Motor neuron (in vitro differentiated cells): ENCODE measurements at places on chromosomes 13 and 19.

- ATAC-seq = no peak
Observed at GRCh38 chr13:40897053-40897452, 107.6 kb downstream of the SLC25A15 start.

GRCh38 chr13:105573136-105573535 lies 962.3 kb downstream of the EFNB2 start:
- peak; percentile 68 for ATAC-seq

- ATAC-seq = no peak
Observed at GRCh38 chr19:34493038-34493648, 11.6 kb downstream of the WTIP start.

- ATAC-seq = no peak
Observed at GRCh38 chr13:76944456-76944855, 3.9 kb upstream of the ACOD1 start.

DNA sequence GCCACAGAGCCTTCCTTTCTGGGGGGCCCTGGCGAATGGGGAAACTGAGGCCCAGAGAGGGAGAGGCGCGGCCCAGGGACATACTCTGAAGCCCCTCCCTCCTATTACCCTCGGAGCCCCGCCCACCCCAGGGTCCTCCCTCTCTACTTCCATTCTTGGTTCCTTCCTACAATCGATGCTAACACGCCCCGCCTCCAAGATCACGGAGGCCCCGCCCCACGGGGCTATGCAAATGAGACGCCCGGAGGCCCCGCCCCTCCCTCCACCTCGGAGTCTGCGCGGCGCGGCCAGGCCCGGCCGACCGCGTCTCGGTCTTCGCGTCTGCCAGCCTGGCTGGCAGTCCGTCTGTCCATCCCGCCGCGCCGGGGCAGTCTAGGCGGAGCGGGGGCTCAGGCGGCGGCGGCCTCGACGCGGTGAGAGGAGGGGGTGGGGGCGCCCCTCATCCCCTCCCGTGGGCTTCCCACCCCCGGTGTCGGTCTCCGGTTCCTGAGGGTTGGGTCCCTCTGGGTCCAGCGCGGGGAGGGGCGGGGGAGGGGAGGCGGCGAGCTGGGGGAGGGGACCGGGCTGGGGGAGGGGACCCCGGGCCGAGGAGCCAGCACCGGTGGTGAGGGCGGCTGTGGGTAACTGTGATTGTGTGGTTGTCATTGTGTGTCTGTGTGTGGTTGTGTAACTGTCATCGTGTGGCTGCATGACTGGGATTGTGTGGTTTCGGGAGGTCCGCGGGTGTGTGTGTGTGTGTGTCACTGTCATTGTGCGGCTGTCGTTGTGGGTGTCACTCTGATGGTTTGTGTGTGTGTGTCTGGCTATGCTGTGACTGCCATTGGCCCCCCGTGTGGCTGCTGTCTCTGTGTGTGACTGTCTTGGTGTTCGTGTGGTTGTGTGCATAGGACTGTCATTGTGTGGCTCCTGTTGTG lies at the start of gene PLPPR2:
TSS of gene PLPPR2 (plus strand) at position 273 of the 914 bp plus-strand sequence. CDS start 2,242 bp downstream, outside the sequence.
- ATAC-seq = peak; percentile 94

GRCh38 chr19:7921302-7921966 lies 1.3 kb downstream of the SNAPC2 start:
- no peak for ATAC-seq

DNA sequence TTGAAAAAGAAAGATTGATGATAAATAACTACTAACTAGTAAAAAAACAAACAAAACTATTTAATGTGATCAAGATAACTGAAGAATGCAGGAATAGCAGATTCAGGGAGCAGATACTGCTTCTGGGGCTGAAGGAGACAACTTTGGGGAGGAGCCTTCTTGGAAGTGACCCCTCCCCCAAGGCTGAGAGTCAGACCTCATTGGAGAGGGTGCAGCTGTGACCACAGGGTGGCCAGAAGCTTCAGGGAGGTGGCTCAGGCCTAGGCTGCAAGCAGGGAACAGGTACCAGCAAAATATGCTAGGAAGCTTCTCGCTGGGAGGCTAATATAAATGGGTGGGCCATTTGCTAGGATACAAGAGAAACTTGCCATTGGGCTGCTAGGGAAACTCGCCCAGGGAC lies 149.9 kb downstream of the MYO16 start:
- ATAC-seq = peak; percentile 22

DNA sequence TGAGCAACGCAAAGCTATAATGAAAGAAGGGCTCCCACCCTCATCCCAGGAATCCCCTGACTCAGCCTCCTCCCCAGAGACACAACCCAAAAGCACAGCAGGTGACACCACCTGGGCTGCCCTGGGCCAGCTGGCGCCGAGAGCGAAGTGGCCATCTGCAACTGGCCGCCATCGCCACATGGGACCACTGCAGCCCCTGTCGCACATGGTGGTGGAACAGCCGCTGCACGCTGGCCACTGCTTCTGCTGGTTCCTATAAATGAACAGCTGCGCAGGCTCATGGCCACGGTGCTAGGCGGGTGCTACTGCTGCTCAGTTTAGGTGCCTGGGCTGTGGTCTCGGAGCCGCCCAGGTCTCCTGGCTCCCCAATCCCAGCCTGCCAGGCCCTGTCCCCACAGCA lies 11.6 kb upstream of the ISYNA1 start:
- ATAC-seq = no peak

DNA sequence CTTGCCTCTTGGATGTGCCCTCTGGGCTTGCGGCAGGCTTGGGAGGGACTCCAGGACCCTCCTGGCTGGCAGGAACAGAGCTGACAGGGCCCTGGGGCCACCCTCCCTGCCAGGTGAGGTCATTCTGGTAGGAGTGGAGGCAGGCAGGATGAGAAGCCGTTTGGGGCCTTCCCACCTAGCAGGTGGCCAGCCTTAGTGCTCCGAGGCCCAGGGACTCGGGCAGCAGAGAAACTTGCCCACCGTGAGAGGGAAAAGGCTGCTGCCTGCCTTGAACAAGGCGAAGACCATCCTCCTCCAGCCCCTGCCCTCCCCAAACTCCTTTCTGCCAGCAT lies 8.5 kb downstream of the RFX1 start:
- ATAC-seq = no peak

GRCh38 chr13:75550159-75550567 lies 572 bp downstream of the UCHL3 start:
- peak; percentile 22 for ATAC-seq

GRCh38 chr13:42539670-42540069 lies 34.3 kb upstream of the TNFSF11 start:
- no peak for ATAC-seq
